ENCODE measurements at places on chromosomes 16 and 17.

GRCh38 chr16:79726902-79727301 lies 126.4 kb upstream of the MAF start:
- no peaks in the 10 kb centered on the region for H3K27me3 ChIP-seq
- no peak overlapping the region for H3K27ac ChIP-seq
- no peaks in the 10 kb centered on the region for H3K4me1 ChIP-seq
- H3K36me3 ChIP-seq, result no peaks in the 10 kb centered on the region

DNA sequence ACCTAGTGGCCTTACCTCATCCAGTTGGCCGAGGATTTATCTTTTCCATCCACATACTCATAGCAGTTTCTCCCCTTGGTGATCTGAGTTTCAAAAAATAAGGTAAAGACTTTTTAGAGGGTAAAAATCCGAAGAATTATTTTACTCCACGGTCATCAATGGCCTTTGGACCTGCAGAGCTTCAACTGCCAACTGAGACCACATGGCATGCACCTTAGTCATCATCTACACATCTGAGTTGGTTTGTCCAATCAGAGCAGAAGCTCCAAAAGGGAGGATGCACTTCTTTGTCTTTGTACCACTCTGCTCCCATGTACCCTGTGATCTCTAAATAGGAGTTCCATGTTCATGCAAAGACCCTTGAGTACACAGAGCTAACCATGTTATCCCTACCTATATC lies 15.7 kb downstream of the PRDM7 start:
- H3K4me3 ChIP-seq, result no peak overlapping the region
- no peak overlapping the region for H3K27ac ChIP-seq
- peaks cover 26% of the 10 kb centered on the region for H3K27me3 ChIP-seq
- DNase-seq, result no peak
- H3K4me1 ChIP-seq, result peaks cover 19% of the 10 kb centered on the region
- H3K36me3 ChIP-seq, result no peaks in the 10 kb centered on the region

DNA sequence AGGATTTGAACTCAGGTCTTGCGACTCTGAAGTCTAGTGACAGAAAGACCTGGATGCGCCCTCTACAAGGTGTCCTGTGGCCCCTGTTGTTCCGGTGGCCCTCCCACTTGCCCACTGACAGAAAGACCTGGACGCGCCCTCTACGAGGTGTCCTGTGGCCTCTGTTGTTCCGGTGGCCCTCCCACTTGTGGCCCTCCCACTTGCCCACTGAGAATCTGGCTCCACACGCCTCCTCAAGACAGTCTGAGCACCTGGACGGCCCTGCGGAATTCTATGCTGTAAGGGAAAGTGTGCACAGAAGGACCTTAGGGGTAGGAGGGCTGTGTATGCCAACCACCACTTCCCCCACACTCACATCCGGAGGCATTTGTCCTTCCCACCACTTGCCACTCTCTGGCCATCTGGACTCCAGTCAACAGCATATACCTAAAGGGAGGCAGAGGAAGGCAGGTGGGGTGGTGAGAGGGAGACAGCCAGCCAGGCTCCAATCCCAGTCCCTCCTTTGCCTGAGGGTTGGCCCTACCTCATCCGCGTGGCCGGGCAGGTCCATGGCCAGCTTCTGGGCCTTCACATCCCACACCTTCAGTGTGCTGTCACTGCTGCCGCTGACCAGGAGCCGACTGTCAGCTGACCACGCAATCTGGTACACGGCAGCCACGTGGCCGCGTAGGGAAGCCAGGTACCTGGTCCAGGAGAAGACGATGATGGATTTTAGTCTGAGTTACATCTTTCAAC lies 9.1 kb downstream of the NLE1 start:
- H3K4me1 ChIP-seq, result peaks cover 17% of the 10 kb centered on the region
- H3K36me3 ChIP-seq, result peaks cover 31% of the 10 kb centered on the region
- no peak for DNase-seq
- H3K4me3 ChIP-seq, result no peak overlapping the region
- H3K27ac ChIP-seq, result no peak overlapping the region

DNA sequence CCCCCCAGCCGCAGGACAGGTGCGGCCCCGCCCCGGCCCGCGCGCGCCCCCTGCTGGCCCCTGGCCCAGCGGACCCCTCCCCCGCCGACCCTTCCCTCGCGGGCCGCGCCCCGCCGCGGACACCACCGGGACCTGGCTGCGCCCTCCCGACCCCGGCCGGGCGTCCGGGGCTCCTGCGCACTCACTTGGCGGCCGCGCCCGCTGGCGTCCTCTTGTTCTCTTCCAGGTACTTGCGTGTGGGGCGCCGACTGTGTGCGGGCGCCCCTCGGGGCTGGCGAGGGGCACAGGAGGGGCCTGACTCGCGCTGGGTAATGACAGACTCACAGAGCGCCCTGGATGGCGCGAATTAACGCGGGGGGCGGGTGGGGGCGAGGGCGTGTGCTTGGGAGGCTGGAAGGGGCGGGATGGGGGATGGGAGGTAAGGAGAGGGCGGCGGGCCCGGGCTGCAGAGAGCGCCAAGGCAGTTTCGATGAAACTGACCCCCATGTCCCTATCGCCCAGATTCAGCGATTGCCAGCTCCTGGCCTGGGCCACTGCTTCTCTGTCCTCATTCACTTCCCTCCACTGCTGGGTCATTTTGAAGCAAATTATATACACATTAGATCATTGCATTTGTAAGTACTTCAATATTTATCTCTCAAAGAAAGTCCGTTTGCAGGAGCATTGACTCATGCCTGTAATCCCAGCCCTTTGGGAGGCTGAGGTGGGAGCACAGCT lies 445 bp upstream of the DBNDD1 start:
- H3K36me3 ChIP-seq, result peaks cover 6% of the 10 kb centered on the region
- H3K4me3 ChIP-seq, result peak overlapping the region; percentile 84
- DNase-seq, result peak; percentile 79
- H3K4me1 ChIP-seq, result peaks cover 35% of the 10 kb centered on the region
- peak overlapping the region; percentile 87 for H3K27ac ChIP-seq

- peaks cover 62% of the 10 kb centered on the region for H3K4me1 ChIP-seq
- no peaks in the 10 kb centered on the region for H3K27me3 ChIP-seq
- peak overlapping the region; percentile 88 for H3K4me3 ChIP-seq
- peak overlapping the region; percentile 80 for H3K27ac ChIP-seq
- H3K36me3 ChIP-seq, result peaks cover 16% of the 10 kb centered on the region
Observed at GRCh38 chr16:75263291-75263962, 12.0 kb upstream of the BCAR1 start.

GRCh38 chr16:20415541-20415940 lies 6.2 kb downstream of the ACSM5 start:
- no peak for DNase-seq
- H3K36me3 ChIP-seq, result no peaks in the 10 kb centered on the region
- no peaks in the 10 kb centered on the region for H3K4me1 ChIP-seq
- no peaks in the 10 kb centered on the region for H3K27me3 ChIP-seq
- no peak overlapping the region for H3K4me3 ChIP-seq

DNA sequence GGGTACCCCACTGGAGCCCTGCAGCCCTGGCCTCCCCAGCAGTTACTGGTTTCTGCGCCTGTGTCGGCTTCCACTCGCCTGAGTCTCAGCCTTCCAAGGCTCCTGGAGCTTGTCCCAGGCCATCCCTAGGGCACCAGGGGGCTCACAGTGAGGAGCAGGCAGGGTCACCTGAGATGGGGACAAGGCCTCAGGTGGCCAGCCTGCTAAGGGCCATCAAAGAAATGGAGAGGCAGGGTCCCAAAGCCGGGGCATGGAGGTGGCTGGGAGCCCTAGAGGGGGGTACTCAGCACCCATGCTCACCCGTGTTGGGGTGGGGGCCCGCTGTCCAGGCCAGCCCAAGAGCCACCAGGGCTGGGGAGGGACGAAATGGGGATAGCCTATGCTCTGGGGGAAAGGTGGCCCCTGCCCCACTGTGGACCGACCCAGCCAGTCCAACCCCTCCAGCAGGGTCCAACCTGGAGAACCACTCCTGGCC lies 1.3 kb downstream of the FASN start:
- H3K27me3 ChIP-seq, result no peaks in the 10 kb centered on the region
- peak overlapping the region; percentile 78 for H3K4me3 ChIP-seq
- H3K4me1 ChIP-seq, result no peaks in the 10 kb centered on the region
- no peaks in the 10 kb centered on the region for H3K36me3 ChIP-seq

DNA sequence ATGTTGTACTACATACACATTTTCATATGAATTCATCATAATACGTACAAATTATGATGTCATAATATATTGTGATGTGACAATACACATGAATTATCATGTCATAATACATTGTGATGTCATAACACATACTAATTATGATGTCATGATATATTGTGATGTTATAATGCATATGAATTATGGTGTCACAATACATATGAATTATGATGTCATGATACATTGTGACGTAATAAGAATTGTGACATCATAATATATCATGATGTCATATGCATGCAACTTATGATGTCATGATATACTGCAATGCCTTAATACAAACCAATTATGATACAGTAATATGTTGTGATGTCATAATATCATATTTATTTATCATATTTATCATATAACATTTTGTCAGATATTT lies 2074.3 kb downstream of the TP53TG3F start:
- H3K27ac ChIP-seq, result no peak overlapping the region
- H3K4me1 ChIP-seq, result no peaks in the 10 kb centered on the region
- peak; percentile 1 for DNase-seq
- H3K36me3 ChIP-seq, result peaks cover 6% of the 10 kb centered on the region
- H3K27me3 ChIP-seq, result peaks cover under 1% of the 10 kb centered on the region
- no peak overlapping the region for H3K4me3 ChIP-seq

- DNase-seq, result no peak
- H3K27ac ChIP-seq, result no peak overlapping the region
- no peak overlapping the region for H3K4me3 ChIP-seq
Observed at GRCh38 chr17:49925921-49926320, 43.1 kb upstream of the DLX4 start.

DNA sequence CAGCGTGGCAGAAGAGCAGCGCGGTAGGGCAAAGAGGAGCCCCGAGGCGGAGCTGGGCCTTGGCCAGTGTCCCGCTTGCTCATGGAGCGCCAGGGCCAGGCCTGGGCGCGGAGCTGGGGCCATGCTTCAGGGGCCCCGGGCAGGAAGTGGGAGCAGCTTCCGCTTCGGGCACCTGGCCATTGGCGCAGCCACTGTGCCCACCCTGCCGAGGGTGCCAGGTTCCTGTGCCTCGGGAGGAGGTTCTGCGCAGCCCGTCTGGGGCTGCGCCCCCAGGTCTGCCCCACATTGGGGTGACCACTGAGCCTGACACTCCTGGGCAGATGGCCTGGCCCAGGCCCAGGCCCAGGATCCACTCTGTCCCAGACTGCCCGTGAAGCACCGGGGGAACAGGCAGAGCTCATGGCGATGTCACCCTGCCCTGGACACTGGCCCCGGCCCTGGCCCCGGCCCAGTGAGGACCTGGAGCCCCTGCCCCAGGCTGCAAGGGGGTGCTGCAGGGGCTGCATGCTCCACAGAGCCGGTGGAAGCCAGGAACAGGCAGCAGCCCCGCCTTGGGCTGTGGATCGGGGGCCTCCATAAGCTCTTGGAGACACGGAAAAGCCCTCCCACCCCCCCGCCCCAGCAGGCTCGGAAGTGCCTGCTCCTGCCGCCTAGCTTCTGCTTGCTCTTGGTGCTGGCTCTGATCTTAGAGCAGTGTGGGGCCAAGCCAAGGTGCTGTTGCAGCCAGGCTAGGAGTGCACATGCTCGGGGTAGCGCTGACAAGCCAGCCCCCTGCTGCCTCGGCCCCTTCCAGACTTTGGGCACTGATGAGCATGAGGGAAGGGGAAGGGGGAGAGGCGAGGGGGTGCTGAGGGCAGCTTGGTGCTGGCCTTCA lies 35.9 kb upstream of the FOXJ1 start:
- no peaks in the 10 kb centered on the region for H3K36me3 ChIP-seq
- DNase-seq, result no peak
- peaks cover 7% of the 10 kb centered on the region for H3K4me1 ChIP-seq
- H3K4me3 ChIP-seq, result no peak overlapping the region
- H3K27me3 ChIP-seq, result peaks cover 3% of the 10 kb centered on the region

GRCh38 chr17:45129940-45130680 lies 2.2 kb downstream of the PLCD3 start:
- peak; percentile 57 for DNase-seq
- H3K4me1 ChIP-seq, result peaks cover 55% of the 10 kb centered on the region
- no peaks in the 10 kb centered on the region for H3K27me3 ChIP-seq
- peak overlapping the region; percentile 47 for H3K27ac ChIP-seq
- peaks cover 4% of the 10 kb centered on the region for H3K36me3 ChIP-seq

GRCh38 chr17:72900654-72900971 lies 191.9 kb downstream of the SLC39A11 start:
- H3K4me3 ChIP-seq, result no peak overlapping the region
- peaks cover 3% of the 10 kb centered on the region for H3K27me3 ChIP-seq
- H3K36me3 ChIP-seq, result no peaks in the 10 kb centered on the region
- H3K27ac ChIP-seq, result no peak overlapping the region
- H3K4me1 ChIP-seq, result no peaks in the 10 kb centered on the region
- DNase-seq, result no peak

- peaks cover 12% of the 10 kb centered on the region for H3K4me1 ChIP-seq
- H3K27me3 ChIP-seq, result peaks cover 11% of the 10 kb centered on the region
- H3K4me3 ChIP-seq, result no peak overlapping the region
- no peak for DNase-seq
Observed at GRCh38 chr16:85473909-85474620, 139.1 kb upstream of the GSE1 start.

GRCh38 chr16:77736879-77737278 lies 14.6 kb downstream of the NUDT7 start:
- H3K27ac ChIP-seq, result no peak overlapping the region
- H3K27me3 ChIP-seq, result no peaks in the 10 kb centered on the region
- no peak overlapping the region for H3K4me3 ChIP-seq
- no peaks in the 10 kb centered on the region for H3K4me1 ChIP-seq

DNA sequence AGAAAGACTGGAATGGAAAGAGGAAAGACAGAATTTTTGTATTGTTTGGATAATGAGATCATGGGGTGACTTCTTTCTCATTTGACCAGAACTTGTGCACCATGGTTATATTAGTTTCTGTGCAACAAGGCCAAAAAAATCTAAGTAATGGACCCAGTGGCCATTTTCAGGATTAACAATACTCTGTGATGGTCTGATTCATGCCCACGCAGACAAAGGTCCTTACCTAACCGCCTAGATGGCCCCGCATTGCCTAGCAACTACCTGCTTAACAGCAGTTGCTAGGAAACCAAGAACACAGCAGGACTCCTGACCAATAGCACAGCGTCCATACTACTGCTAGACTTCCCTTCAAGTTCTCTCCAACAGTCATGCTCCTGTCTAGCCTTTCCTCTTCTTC lies 22.4 kb downstream of the MIS12 start:
- peak; percentile 61 for DNase-seq
- H3K4me1 ChIP-seq, result peaks cover 27% of the 10 kb centered on the region
- H3K27ac ChIP-seq, result peak overlapping the region; percentile 98
- H3K4me3 ChIP-seq, result peak overlapping the region; percentile 78
- peaks cover 32% of the 10 kb centered on the region for H3K36me3 ChIP-seq

GRCh38 chr17:50493744-50494143 lies 14.5 kb upstream of the MYCBPAP start:
- H3K4me3 ChIP-seq, result no peak overlapping the region
- H3K27ac ChIP-seq, result no peak overlapping the region
- peaks cover 7% of the 10 kb centered on the region for H3K27me3 ChIP-seq
- no peaks in the 10 kb centered on the region for H3K36me3 ChIP-seq

DNA sequence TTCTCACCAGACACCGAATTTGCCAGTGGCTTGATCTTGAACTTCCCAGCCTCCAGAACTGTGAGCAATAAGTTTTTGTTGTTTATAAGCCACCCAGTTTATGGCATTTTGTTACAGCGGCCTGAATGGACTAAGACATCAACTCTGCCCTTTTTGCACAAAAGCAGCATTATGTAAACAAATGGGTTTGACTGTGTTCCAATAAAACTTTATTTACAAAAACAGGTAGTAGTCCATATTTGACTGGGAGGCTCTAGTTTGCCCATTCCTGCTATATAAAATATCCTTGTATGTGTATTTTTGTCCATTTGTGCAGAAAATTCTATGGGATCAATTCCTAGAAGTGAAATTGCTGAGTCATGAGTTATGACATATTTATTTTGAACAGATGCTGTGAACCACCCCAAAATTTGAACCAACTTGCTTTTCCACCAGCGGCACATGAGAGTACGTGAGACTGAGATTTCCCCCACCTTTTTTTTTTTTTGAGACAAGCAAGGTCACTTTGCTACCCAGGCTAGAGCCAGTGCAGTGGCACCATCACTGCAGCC lies 21.3 kb upstream of the CLEC19A start:
- no peaks in the 10 kb centered on the region for H3K27me3 ChIP-seq
- H3K27ac ChIP-seq, result no peak overlapping the region
- no peak overlapping the region for H3K4me3 ChIP-seq
- H3K36me3 ChIP-seq, result peaks cover 4% of the 10 kb centered on the region
- H3K4me1 ChIP-seq, result no peaks in the 10 kb centered on the region

All from HFFc6 (cell line).